Dermis blood vessel endothelial cell (primary cell): ENCODE measurements at places on chromosomes 16 and 17. TPM values are rescaled to one million over a fixed set of nuclear protein-coding genes. Genes with fewer than 3 reads are reported as not detected.

CIBAR2 gene
- not detected in 2 replicates for total RNA-seq

KRT32 gene
- total RNA-seq: not detected in 2 replicates

CACNG1 gene
- total RNA-seq: not detected in 2 replicates

CASKIN1 gene
- total RNA-seq: 0.05 and 0.17 TPM in 2 replicates

RPH3AL gene
- total RNA-seq: 22.0 and 37.2 TPM in 2 replicates

KRTAP2-2 gene
- total RNA-seq: not detected in 2 replicates

DCTN5 gene
- total RNA-seq: 81.2 and 93.4 TPM in 2 replicates

CLEC18A gene
- 0.14 and 0.68 TPM in 2 replicates for total RNA-seq

CCL16 gene
- total RNA-seq: 0.37 and 0.68 TPM in 2 replicates

CFAP97D1 gene
- not detected in 2 replicates for total RNA-seq

ATP2A3 gene
- total RNA-seq: 0.23 TPM in 1 of 2 replicates, not detected in the other

PGP gene
- 18.4 and 20.2 TPM in 2 replicates for total RNA-seq

SHISA9 gene
- 0.17 and 0.19 TPM in 2 replicates for total RNA-seq

TEX14 gene
- total RNA-seq: under 0.01 and 0.05 TPM in 2 replicates

KCNH4 gene
- under 0.01 and 0.05 TPM in 2 replicates for total RNA-seq

SP2 gene
- total RNA-seq: 1.7 and 2.6 TPM in 2 replicates

ADAP2 gene
- 0.34 and 0.47 TPM in 2 replicates for total RNA-seq

NPTX1 gene
- total RNA-seq: under 0.01 and 0.23 TPM in 2 replicates

KRT33B gene
- not detected in 2 replicates for total RNA-seq

CCL7 gene
- total RNA-seq: 0.23 TPM in 1 of 2 replicates, not detected in the other

ACOX1 gene
- total RNA-seq: 68.4 and 79.8 TPM in 2 replicates

SLC9A5 gene
- 0.56 and 1.2 TPM in 2 replicates for total RNA-seq

CRHR1 gene
- not detected in 2 replicates for total RNA-seq

GPRC5B gene
- 75.1 and 80.5 TPM in 2 replicates for total RNA-seq

TTYH2 gene
- total RNA-seq: 0.70 and 2.2 TPM in 2 replicates

KRT28 gene
- not detected in 2 replicates for total RNA-seq

CHD9NB gene
- total RNA-seq: 0.65 and 1.9 TPM in 2 replicates

CPHXL2 gene
- total RNA-seq: not detected in 2 replicates

NLRP1 gene
- total RNA-seq: 15.4 and 16.7 TPM in 2 replicates

CES3 gene
- not detected in 2 replicates for total RNA-seq

RHBDL3 gene
- total RNA-seq: 0.05 TPM in 1 of 2 replicates, not detected in the other

FAM20A gene
- total RNA-seq: not detected in 2 replicates

SULT1A2 gene
- total RNA-seq: 0.14 TPM in 1 of 2 replicates, not detected in the other
